ENCODE measurements at places on chromosomes 3 and 15. TPM values are rescaled to one million over a fixed set of nuclear protein-coding genes. Genes with fewer than 3 reads are reported as not detected.

Gene ZFYVE19
- 100 TPM for total RNA-seq

Gene GNB4
- 42.6 TPM for total RNA-seq

Gene CACNA2D2
- total RNA-seq = 0.03 TPM

Gene NUDT16
- total RNA-seq = 9.2 TPM

Gene CHRNA5
- total RNA-seq = 9.0 TPM

- no peak for DNase-seq
Observed at GRCh38 chr3:16090706-16091105, 83.8 kb upstream of the GALNT15 start.

DNA sequence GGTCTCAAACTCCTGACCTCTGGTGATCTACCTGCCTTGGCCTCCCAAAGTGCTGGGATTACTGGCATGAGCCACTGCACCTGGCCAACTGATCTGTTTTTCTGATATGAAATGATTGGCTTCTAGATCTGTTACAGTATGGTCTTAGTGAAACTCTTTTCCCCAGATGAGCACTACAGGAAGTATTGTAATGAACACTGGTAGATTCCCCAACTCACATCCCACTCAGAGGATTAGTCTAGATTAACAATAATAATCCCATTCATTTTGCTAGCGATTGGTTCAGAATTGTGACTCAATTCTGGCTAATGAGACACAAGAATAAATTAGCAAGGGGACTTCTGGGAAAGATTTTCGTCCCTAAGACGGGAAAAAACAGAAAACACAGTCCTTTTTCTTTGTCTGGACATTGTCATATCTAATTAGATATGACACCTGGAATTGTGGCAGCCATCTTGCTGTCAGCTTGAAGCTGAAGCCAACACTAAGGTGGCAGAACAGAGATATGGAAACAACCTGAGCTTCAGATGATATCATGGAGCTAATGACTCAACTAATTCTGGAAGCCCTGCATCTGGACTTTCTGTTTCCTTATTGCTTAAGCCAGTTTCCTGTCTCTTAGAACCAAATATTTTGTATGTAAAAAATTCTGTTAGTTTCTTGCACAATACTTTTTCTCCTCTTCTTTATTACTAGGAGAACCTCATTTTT, 17.4 kb upstream of the NPTN start:
- no peak for DNase-seq

GRCh38 chr3:117719316-117719926, 1009.8 kb downstream of the TUSC7 start:
- DNase-seq = peak; percentile 4

GRCh38 chr3:35787936-35788335, 148.6 kb downstream of the ARPP21 start:
- DNase-seq = no peak

- DNase-seq = no peak
Observed at GRCh38 chr3:113454630-113455029, 13.3 kb upstream of the CFAP44 start.

DNA sequence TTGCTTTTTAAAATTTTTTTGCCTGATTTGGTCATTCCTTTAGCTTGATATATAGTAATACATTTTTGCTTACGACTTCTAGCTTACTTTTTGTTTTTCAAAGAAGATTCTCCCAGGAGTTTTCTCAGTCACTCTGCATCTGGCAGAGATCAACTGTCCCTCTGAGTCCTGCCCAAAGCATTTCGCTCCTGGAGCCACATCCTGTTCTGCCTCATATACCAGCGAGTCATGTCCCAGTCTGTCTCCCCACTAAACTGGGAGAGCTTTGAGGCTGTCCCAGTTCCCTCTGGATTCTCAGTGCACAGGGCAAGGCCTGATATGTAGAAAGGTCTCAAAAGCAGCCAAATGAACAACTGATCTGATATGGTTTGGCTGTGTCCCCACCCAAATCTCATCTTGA, 326.3 kb downstream of the ARRDC4 start:
- no peak for DNase-seq

- DNase-seq = peak; percentile 79
Observed at GRCh38 chr3:142088522-142088921, 60.8 kb downstream of the TFDP2 start.

GRCh38 chr3:64158334-64158733, 66.9 kb downstream of the PRICKLE2 start:
- no peak for DNase-seq

DNA sequence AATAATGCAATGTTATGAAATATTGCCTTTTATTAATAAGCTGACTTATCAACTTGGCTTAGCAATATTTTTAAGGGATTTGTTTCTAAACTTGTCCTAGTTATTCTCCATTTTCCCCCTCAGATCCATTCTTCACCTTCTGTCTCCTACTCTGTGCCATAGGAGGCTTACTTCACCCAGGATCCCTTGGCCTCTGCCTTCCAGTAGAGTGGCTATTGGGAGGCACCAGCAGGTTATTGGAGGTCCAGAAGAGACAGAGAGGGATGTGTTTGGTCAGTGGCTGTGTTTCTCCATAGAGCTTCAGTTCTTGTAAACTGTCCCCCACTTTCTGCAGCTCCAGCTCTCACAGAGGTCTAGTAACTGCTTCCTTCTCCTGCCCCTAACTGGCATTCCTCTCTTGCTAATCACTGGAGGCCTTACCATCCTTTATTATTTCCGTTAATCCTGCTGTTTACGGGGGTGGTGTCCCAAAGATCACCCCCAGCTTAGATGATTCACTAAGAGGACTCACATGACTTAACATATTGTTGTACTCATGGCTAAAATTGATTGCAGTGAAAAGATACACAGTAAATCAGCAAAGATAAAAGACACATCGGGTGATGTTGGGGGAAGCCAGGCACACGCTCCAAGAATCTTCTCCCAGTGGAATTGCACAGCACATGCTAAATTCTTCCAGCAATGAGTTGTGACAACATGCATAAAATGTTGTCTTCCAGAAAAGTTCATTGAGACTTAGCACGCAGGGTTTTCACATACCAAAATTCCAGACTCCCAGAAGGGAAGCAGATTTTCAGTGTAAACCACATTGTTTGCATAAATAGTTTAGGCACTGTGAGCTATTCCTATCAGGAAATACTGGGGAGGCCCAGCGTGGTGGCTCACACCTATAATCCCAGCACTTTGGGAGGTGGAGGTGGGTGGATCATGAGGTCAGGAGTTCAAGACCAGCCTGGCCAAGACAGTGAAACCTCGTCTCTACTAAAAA, 67.5 kb downstream of the RPL22L1 start:
- peak; percentile 86 for DNase-seq

DNA sequence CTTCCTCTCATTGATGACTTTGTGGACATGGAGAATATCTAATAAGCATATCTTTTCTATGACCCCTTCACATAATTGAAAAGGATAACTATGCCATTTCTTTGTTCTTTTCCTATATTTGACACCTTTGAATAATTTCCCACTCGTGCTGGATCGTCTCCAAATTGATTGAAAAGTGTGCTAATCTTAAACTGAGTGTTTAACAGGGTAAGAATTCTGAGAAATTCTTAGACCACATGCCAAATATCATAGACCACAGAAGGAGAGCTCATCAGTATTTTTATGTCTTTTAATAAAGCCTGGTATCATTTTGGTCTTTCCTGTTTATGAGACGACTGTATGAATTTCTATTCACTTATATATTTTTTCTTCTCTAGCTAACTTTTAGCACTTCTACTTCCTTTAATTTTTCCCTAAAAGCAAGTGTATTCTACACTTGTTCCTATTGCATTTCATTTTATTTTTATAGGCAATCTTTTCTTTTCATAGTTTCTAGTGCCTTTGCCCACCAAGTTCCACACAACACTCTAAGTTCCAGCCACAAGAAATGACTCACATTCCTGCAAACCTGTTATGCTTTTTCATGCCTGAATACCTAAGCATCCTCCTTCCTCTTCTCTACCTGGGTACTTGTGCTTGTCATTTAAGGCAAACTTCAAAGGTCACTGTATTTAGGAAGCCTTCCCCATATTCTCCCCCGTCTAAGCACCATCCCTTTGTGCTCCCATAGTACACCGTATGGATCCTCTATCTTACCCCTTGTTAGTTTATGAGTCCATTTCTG, 30.1 kb downstream of the KBTBD8 start:
- DNase-seq = no peak

DNA sequence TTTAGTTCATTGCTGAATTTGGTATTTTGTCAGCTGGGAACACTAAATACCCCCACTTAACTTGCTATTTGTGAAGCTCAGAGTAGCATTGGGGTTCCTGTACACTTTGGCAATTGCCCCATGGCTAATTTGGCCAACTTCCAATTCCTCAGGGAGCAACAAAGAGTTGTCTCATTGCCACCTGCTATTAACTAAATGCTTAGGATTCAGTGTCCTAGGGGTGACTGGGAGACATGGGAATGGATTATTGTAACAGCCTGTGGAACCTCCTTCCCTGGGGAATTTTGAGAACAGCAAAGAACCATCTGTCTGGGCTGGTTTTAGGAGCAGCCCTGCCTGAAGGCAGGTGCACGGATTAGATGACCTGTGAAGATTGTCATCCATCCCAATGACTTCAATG, 437.4 kb upstream of the TPRG1 start:
- no peak for DNase-seq

DNA sequence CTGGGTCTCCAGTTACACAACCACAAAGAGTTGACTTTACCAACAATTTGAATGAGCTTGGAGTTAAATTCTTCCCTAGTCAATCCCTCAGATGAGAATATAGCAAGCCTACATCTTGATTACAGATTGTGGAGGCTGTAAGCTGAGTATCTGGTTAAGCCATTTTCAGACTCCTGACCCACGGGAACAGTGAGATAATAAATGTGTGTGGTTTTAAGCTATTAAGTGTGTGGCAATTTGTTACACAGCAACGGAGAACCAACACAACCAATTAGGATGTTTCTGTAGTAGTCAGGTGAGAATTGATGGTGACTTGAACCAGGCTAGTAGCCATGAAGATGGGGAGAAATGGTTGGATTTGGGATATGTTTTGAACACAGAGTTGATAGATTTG, 37.7 kb upstream of the SLC4A7 start:
- no peak for DNase-seq

DNA sequence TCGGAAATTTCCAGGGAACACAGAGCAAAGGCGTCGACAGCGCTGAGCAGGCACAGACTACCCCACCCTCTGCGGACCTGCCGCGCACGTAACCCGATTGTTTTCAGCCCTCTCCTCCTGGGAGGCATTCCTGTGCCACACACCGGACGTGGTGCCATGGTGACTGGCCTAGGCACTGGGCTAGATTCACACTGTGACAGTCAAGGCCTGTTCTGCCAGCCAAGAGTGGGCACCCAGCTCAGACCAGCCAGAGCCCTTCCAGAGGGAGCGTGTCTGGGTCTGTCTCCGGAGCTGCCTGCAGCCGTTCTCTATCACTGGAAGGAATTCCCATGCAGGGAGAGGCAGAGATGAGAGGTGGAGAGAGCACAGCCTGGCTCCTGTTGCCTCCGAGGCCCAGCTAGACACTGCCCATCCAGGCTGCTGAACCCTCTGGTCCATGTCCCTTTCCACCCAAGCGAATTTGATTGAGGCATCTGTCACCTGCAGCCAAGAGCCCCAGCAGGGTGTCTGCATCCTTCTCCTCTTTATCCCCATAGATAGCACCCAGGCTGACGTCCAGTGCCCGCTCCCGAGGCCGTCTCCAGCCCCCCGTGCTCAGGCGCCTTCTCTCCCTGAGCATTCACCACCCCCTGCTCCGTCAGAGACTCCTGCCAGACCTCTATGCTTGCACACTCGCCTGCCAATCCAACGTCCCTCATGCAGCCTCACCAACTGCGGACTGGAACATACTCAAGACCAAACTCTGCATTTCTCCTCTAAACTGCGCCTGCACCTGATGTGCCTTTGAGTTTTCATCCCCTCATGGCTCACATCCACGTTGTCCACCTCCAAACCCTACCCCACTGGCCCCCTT, 267.5 kb downstream of the OCA2 start:
- no peak for DNase-seq

DNA sequence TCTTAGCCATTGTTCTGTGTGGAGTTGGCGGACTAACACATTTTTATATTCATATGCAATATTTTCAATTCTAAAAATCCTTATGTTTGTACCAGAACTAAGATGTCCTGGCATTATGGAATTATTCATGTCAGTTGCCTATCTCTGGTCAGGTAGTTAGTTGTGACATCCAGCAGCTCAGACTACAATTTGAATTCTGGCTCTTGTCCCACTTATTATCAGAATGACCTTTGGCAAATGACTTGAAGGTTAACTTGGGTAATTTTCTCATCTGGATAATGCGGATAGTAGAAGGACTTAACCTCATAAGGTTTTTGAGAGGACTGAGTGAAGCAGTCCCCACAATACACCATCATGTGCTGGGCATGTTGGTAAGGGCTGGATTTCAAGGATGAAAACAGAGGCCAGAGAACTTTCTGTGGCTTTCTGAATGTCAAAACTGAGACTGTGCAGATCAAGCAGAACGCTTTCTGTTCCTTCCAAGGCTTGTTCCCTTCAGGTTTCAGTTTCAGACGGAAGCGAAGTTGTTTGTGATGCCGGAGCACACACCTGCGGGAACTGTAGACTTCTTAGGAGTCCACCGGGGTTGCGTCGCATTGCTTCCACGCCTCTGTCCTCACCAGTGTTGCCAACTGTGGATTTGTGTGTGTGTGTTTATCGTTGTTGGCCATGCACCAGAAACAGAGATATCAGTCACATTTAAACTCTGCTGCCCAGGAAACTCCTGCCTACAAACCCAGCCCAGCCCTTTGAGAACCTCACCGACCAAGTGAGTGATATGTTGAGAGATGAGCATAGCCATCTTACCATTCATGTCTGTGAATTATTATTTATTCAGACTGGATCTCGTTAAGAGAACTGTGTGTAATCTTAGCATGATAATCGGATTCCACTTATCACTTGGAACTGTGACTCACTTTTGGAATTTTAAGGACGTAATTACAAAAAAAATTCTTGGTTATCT, 76.0 kb downstream of the PTPRG start:
- peak; percentile 50 for DNase-seq

DNA sequence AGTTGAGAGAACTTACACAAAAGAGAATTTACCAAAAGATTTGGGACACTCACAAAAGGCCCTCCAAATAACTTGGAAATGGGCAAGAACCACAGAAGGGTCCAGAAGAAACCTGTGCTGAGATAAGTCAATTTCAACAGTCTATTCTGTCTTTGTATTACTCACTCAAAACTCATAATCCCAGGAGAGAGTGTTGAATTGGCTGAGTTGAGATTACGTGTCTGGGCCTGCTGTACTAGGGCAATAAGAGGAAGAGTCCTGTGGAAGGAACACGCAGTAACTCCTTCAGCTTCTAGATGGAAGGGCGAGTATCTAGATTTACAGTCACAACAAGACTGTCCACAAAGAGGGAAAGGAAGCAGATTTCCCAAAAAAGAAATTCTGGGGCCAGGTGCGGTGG, 42.5 kb upstream of the DYNC1LI1 start:
- DNase-seq = no peak

GRCh38 chr3:181941250-181941649, 229.5 kb downstream of the SOX2 start:
- no peak for DNase-seq

DNA sequence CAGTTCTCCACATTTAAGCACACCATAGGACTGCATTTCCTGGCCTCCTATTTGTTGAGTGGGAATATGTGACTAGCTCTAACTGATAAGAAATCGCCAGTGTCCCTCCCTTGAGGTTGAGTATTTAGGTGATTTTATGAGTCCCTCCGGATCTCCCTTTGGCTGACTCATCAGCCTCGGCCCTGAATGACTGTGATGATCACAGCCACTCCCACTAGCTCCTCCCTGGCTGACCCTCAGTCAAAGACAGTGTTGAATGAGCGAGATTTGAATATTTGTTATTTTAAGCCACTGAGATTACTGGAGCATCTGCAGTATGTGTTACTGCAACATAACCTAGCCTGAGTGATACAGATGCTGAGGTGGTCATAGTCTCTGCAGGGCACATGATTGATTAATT, 515.3 kb downstream of the EPHB1 start:
- DNase-seq = peak; percentile 44
